ENCODE measurements at places on chromosomes 6 and 20.

DNA sequence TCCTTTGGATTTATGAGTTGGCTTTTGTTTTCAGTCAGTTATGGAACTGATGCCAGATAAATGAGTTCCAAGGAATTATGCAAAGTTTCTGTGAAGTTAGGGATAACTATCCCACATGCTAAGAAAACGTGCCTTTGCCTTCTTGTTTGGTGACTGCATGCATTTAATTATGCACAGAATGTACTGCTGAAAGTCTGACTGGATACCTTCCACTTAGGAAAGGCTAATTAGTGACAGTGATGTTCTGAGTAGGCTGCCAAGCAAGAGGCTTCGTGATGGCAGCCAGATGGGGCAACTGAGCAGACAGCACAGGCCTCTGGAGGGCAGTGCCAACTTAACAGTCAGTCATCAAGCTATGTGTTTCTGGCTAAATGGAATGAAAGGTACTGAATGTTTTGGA lies 289.9 kb downstream of the CD109 start:
- no peak for DNase-seq

DNA sequence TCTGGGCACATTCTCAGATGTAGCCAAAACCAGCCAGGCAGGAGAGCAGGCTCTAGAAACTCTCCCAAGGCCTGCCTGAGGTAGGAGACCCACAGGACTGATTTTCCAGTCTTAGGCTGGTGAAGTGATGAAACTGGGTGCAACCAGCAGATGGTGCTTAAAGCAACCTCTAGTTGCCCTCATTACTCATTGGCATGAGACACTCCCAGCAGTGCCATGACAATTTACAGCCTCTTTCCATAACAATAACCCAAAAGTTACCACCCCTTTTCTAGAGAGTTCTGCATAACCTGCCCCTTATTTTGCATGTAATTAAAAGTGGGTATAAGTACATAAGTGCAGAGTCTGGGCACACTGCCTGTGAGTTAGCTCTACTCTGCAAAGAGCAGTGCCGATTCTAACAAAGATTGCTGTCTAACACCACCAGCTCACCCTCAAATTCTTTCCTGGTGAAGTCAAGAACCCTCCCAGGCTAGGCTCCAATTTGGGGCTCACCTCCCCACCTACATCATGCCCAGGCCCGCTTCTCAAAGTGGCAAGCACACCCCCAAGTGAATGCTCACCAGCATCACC lies 14.4 kb upstream of the GPR6 start:
- no peak for DNase-seq

- DNase-seq = no peak
Observed at GRCh38 chr20:4062721-4063606, 47.6 kb upstream of the RNF24 start.

- DNase-seq = no peak
Observed at GRCh38 chr20:47506850-47507249, 5.2 kb downstream of the NCOA3 start.

DNA sequence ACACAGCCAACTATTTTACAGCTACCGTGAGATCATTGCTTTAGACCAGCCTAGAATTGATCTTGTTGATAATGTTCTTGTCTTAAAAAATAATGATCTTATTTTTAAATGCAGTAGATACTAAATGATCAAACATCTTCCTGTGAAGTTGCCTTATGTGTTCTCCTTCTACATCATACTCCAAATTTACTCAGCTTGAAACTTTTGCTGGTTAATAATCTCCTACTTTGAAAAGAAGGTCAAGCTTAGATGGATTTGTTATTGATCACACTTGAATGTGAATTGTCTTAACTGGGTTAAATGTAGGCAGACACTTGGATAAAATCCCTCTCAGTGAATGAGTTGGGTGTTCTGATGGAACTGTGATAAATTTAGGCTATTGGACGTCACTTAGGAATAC lies 91.9 kb downstream of the HAO1 start:
- DNase-seq = no peak

DNA sequence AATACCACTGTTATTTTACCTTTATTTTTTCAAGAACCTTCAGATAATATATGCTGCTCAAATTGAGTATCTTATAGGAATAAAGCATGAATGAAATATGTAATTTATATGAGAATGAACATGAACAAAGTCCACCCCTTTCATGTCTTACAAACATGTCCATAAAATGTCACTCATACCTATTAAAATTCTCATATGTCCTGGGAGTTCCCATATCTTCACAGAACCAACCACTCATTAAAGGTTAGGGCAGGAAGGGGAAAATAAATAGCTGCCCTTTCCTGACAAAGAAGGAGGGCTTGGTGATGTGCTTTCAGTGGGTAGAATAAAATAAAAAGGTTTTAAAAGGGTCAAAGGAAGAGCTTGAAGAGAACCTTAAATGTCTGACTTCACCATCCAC lies 125.3 kb downstream of the BTBD9 start:
- DNase-seq = no peak

DNA sequence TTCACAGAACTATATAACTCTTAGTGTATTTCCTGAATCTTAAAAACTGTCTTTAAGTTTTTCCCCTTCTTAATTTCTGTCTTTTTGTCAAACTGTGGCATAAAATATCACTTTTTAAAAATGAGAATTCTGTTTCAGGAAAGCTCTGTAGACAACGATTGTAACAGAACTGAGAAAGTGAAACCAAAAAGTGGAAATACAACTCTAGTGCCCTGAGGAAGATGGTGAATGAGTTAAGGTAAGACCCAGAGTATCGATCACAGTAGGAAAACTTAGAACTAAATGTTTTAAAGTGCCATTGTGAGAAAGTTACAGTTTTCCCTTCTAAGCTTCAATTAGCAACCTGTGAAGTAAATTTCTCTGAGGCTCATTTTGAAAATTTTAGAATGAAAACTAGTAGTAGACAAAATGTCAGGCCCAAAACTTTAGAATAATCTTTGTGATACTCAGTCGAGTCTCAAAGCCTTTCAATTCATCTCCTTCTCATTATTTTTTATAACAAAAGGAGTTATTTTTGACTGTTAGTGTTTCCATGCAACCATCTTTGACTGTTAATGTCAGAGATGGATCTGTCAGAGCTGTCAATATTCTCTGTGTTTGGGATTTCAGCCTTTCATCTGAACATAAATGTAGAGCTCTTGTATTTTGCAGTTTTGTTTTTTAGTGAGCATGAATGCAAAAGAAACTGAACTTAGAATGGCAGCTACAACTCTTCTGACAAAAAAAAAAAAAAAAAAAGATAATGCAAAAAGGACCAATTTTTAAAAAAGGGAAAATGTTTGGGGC lies 19.0 kb upstream of the TRDN start:
- DNase-seq = no peak

DNA sequence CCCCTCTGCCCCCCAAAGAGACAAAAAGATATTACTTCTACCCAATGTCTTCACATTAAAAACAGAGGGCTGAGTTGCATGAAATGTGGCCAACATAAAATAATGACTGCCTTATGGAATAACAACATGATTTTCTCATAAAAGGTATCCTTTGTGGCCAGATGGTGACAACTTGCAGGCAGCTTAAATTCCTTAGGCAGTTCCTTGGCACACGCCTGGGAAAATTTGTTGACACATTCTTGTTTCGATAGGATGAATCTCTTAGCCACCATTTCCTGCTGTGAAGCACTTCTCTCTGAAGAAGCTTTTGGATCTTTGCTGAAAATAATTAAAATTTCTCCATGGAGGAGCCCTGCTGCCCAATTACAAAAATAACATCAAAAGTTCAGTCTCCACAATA lies 109.0 kb upstream of the COL21A1 start:
- DNase-seq = no peak

DNA sequence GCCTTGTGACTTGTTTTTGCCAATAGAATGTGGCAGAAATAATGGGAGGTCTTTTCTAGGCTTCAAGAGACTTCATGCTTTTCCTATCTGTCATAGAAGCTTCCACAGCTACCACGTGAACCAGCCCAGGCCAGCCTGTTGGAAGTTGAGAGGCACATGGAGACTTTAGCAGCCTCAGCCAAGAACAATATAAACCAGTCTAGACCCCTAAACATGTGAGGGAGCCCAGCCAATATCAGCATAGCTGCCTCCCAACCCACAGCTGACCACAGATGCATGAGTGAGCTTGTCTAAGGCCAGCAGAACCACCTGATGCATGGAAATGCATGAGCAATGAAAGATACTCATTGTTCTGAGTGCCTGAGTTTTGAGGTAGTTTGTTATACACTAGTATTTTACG lies 540.7 kb upstream of the BTBD3 start:
- DNase-seq = no peak

GRCh38 chr20:10501402-10501801 lies 66.3 kb downstream of the SLX4IP start:
- no peak for DNase-seq

DNA sequence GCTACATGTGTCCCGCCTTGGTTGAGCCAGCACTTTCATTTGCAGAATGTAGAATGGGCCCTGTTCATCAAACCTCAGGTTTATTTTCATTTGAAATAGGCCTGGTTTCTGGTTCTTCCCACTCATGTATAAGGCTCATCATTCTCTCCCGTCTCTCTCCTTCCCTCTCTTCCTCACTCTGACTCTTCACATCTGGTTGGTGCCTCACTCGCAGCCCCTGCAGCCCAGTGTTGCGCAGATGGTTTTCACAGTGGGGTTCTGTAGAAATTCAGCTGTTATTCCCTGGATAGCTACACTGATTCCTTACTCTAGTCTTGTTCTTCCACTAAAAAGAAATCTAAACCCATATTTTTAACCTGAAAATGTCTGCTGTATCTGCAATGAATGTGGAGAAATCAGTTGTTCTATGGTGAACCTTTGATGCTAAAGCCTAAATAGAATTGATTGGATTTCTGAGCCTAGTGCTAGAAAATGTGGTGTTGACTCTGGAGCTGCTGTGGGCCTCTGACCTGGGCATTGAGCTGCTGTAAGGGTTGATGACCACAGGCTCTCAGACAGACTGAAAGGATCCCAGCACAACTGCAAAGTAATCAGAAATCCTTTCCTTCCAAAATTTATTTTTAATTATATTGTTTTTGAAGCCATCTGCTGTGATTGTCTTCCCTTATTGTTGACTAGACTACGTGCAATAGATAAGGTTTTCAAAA lies 150.3 kb downstream of the TMEM242 start:
- DNase-seq = no peak

- no peak for DNase-seq
Observed at GRCh38 chr20:36308986-36309385, 2.8 kb downstream of the DLGAP4 start.

- DNase-seq = no peak
Observed at GRCh38 chr20:37316116-37316774, 26.8 kb downstream of the MANBAL start.

DNA sequence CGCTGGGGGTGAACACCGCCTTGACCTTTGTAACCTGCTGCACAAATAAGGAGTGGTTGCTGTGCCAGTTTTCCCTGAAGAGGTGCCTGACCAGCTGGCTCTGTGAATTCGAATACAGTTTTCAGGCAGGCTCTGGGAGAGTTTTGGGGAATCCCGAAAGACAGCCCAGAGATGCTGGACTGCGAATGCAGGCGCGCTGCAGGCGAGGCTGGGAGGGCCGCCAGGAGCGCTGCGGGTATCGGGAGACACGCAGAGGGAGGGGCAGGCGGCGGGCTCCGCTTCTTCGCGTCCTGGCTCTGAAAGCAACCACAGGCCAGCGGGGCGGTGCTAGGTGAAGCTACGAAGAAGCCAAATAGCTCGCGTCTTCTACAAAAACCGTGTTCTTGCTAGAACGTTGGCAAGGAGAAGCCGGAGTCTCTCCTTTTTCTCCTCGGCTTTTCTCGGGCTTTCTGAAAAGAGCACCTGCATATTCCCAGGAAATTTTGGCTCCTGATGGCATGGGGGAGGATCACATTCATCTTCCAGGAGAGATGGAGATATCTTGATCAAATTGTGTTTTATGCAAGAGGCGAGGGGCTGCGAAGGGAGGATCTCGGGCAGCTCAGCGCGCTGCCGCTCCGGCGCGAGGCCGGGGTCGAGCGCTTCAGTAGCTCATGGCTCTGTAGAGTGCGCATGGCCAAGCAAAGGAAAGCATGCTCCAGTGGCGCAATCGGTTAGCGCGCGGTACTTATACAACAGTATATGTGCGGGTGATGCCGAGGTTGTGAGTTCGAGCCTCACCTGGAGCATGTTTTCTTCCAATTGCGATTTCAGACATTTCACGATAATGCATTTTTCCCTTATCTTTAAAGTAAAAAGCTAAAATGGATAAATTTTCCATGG lies 158.1 kb upstream of the ZNF184 start:
- no peak for DNase-seq

DNA sequence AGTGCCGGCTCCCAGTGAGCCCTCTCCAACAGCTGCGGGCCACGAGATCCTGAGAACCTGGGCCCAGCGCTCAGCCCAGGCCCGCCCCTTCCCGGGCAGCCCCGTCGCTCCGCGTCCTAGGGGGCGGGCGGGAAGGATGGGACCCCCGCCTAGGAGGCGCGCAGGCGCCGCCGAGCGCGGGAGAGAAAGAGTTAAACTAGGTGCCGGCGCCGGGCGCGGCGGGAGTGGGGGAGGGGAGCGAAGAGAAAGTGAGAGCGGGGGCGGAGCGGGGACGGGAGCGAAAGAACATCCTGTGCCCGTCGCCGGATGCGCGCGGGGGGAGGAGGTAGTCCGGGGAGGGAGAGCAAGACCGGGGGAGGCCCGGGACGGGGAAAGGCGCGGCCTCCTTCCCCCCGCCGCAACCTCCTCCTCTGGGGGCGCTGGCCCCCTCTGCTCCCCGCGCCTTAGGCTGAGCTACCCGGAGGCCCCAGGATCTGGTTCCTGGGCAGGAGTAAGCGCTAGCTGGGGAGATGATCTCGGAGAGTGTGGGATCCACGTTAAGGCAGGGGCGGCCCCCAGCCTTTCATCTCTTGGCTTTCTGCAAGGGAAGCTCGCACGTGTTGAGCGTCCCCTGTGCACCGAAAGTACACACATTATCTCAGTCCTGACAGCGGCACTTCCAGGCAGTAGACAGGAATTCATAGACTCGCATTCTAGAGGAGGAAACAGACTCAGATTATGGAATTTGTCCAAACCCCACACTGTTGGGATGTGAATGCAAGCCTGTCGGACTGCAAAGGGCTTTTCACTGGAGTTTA lies 4.9 kb upstream of the ARMC12 start:
- DNase-seq = peak; percentile 90

DNA sequence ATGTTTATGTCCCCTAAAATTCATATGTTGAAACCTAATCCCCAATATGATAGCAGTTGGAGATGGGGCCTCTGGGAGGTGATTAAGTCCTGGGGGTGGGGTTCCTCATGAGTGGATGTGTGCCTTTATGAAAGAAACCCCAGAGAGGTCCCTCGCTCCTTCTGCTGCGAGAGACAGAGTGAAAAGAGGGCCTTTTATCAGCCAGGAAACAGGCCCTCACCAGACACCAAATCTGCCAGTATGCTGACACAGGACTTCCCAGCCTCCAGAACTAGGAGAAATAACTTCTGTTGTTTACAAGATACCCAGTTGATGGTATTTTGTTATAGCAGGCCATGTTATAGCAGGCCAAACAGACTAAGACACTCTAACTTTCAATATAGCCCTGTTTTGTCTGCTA lies 100.9 kb upstream of the NFATC2 start:
- no peak for DNase-seq

DNA sequence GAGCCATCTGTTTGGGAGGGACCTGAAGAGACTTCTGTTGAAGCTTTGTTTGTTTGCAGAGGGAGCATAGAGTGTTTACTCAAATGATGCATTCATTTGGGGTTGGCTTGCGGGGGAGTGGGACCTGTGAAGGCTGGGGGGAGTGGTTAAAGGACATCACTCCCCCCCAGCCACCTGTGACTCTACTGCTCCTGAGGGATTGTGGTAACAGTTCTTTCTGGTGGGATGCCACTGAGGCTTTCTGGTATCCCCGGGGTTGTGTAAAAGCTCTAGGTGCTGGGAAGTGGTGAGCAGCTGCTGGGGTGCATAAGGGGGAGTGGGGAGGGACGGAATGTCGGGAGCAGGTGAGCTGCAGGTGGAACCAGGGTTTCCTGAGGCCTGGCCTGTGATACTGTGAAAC lies 239.2 kb upstream of the QKI start:
- DNase-seq = no peak

GRCh38 chr6:43762966-43763695 lies 6.9 kb upstream of the VEGFA start:
- no peak for DNase-seq
